ENCODE measurements at places on chromosomes 6 and 20. TPM values are rescaled to one million over a fixed set of nuclear protein-coding genes. Genes with fewer than 3 reads are reported as not detected.

DNA sequence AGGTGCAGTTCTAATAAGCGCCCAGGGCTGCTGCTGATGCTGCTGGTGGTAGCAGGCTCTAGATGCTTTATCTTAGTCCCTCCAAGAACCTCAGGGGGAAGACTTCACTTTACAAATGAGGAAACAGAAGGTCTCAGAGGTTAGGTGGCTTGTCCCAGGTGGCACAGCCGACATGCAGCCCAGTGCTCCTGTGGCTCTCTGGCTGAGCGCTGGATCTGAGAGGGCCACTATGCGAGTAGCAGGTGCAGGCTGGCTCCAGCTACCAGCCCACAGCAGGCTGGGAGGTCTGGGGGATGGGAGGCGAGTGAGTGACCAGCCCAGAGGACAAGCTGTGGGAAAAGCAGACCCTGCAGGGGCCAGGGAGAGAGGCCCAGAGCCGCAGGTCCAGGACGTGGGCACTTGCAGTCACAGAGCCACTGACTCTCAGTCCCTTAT is 90.9 kb downstream of the PRND start:
- DNase-seq: no peak

DNA sequence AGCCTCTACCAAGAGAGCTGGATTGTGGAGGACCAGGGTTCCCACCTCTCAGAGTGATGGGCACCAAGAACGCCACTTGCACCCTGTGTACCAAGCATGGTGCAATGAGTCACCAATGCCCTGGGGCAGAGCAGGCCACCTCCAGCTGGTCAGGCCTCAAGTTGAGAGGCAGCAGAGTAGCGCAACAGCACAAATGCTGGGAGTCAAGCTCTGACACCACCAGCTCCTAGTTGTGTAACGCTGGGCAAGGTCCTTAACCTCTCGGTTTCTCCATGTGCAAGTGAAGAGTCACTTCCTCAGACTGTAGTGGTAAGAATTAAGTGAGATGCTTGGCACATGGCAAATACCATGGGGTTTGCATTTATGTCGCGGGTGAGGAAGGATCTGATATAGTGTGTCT is 25.6 kb downstream of the GFOD1 start:
- DNase-seq: no peak

The RSPH4A gene
- 0.05 TPM for total RNA-seq

DNA sequence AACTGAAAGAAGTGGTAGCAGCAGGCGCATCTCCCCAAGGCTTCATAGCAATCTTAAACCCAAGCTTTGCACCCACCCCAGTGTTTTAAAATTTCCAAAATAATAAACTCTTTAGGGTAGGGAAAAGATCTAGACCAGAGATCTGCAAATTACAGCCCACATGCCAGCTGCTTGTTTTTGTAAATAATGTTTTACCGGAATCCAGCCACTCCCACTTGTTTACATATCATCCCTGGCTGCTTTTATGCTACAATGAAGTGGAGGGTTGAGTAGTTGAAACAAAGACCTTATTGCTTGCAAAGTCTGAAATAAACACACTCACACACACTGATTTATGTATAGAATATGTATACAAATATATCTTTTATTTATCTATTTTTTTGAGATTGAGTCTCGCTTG is 30.0 kb downstream of the SLX4IP start:
- no peak for DNase-seq

DNA sequence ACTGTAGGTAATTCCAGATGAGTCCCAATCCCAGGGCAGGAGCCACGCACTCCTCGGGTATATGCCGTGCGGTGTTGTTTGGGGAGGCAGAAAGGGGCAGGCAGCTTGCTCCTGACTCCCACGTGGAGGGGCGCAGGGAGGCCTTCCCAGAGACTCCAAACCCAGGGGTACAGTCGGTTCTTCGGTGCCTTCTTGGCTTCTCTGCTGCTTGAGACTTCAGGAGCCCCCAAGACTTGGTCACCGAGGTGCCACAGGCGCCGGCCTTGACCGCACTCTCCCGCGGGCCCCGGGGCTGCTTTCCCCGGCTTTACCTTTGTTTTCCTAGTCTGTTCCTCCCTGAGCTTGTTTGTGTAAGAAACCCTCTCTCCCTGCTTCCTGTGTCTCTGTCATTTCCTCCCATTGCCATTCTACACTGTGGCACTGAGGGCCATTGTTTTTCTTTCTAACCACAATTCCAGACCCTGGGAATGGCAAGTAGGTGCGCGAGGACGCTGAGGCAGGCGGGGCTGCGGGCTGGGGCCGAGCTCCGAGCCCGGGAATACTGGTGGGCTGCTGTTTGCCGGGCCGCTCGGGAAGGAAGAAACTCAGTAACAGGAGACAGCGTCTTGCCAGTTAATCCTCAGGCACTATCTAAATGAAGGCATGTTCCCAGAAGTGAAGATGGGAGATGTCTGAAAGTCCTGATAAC is 215.6 kb upstream of the HEY2 start:
- peak; percentile 48 for DNase-seq

GRCh38 chr6:143941852-143942627 is 66.0 kb downstream of the PLAGL1 start:
- DNase-seq: peak; percentile 80

Data from SJSA1 (cell line).